ENCODE measurements at places on chromosomes 1 and 21.

- no peak for DNase-seq
These were observed 19.8 kb downstream of the NENF start for GRCh38 chr1:212452323-212453155.

DNA sequence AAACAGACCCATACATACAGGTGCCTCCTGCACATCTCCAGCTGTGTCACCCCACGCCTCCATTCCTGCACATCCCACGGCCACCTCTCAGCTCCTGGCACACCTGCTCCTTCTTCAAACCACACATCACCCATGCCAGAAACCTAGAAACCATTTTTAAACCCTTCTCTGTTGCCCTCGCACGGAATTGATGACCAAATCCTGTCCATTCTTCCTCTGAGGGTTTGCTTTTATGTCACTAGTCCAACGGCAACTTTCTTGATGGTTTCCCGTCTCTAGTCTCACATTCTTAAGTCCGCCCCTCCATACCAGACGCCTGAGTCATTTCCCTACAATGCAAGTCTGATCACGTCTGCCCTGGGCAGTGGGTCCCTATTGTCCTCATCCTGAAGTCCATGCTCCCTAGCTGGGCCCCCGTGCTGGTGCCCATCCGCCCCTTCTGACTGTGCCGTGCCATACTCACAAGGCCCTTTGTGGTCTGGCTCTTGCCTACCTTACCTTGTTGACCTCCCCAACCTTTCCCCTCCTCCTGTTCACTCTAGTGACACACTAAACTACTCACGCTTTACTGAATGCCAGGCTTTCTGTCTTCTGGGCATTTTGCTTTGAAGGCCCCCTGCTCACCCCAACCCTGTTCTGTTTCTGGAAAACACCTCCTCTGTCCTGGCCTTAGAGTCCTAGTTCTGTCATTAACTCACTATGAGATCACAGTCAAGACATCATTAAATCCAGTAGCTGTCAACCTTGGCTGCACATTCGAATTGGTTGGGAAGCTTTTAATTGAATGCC, 17.6 kb downstream of the SLC2A1 start:
- no peak for DNase-seq

- no peak for DNase-seq
These were observed 5.4 kb downstream of the ZBTB48 start for GRCh38 chr1:6585081-6585722.

DNA sequence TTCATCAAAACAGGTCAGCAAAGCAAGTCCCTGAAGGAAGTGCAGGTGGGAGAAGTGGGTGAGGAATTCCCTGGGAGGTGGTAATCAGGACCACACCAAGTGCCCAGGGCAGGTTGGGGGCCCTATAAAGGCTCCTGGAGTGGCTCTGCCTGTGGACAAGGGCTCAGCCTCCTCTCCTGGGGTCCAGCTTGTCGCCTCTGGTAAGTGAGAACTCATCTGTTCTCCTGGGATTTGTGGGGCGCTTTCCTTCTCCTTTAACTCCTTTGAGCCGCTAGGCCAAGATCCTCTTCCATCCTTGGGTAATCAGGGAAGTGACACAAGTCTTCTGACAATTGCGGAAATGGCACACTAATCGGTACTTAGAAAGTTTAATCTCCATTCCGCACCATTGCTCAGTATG, at the start of gene SPRR4:
TSS of gene SPRR4 (plus strand) at position 154 of the 400 bp plus-strand sequence. CDS start 1,243 bp downstream, outside the sequence.
- no peak for DNase-seq

DNA sequence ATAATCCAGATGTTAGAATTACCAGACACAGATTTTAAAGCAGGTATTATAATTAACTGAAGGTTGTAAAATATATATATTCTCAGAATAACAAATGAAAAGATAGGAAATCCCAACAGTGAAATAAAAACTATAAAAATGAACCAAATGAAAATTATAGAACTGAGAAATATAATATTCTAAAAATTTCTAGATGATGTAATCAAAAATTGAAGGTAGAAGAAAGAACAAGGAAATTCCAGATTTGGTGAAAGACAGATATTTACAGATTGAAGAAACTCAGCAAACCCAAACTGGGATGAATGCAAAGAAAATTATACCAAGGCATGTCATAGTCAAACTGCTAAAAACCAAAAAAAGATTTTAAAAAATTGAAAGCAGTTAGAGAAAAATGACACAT, 729.4 kb downstream of the MATN1 start:
- DNase-seq: no peak

- peak; percentile 1 for DNase-seq
These were observed 338.4 kb upstream of the PROX1 start for GRCh38 chr1:213649373-213649772.

GRCh38 chr1:111959436-111959835, 30.0 kb downstream of the KCND3 start:
- DNase-seq: no peak

- no peak for DNase-seq
These were observed 9.0 kb downstream of the IFNAR2 start for GRCh38 chr21:33238565-33239255.

DNA sequence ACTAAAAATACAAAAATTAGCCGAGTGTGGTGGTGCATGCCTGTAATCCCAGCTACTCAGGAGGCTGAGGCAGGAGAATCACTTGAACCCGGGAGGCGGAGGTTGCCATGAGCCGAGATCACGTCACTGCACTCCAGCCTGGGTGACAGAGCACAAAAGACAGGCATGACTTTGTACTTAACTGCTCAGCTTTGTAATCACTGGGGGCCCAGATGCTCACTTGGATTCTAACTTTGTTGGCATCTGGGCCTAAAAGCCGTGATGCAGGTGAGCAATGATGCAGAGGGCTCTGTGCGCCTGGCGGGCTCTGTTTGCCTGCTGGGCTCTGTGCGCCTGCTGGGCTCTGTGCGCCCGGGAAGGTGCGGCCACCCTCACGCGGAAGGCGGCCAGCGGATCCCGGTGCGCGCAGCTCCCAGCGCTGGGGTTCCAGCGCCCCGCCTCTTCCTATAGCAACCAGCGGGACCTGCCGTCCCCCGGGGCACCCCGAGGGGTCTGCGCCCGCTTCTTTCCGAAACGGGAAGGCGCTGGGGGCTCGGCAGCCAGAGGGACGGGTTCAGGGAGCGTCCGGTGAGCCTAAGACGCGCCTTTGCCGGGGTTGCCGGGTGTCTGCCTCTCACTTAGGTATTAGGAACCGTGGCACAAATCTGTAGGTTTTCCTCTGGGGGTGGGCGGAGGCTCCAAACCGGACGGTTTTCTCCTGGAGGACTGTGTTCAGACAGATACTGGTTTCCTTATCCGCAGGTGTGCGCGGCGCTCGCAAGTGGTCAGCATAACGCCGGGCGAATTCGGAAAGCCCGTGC, 31.7 kb downstream of the PRMT2 start:
- no peak for DNase-seq

Measured in activated CD4-positive, alpha-beta T cell treated with anti-CD3 and anti-CD28 coated beads, Interleukin-2, amount 50 U/mL, for 1 hour (primary cell).